ENCODE measurements at places on chromosomes 7 and 10.

DNA sequence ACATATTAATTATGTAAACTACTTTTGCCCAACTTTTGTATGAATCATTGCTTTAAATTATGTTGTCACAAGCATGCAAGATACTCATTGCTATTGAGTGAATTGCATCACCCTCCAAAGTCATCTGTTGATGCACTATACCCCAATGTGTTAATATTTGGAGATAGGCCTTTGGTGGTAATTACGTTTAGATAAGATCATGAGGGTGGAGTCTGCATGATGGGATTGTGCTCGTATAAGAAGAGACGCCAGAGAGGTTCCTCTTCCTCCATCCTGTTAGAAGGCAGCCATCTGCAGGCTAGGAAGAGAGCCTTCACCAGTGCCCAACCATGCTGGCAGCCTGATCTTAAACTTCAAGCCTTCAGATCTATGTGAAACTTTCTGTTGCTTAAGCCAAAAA, 95.3 kb upstream of the MAGI2 start:
- DNase-seq, result peak; percentile 7

DNA sequence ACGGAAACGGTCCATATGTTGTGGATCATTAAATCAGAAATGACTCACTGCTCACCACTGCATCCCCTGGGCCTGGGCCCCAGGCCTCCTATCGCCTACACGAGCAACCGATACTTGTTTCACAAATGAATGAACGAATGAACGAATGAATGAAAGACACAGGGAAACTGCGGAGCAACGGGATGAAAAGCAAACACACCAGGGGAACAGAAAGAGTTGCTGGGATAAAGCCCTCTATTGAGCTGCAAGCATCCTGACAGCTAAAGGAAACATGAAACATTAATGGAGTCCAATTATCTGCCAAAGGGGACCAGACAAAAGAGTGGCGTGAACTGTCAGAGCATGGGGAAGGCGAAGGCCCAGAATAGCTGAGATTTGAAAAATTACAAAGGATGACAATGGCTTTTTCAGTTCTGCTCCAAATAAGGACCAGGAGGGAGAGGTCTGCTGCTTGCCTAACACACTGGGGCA, 92.1 kb downstream of the GRB10 start:
- peak; percentile 79 for DNase-seq

DNA sequence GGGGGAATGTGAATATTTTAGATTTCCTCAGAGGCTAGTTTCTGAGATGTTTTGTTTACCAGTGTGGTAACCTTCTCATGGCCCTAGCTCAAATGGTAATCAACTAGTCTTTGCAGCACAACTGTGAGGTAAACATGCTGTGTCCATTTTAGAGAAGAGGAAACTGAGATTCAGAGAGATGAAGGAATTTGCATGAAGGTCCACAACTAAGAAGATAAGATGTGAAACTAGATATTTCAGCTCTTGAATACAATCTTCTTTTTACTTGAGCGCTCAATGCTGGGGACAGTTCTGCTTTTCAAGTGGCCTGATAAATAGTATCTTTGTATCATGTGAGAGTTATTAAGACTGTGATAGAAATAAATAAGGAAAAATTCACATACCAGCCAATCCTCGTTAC, 245.4 kb downstream of the AUTS2 start:
- no peak for DNase-seq

- DNase-seq, result no peak
Measured at GRCh38 chr10:96417441-96417840, 58.6 kb upstream of the OPALIN start.

GRCh38 chr7:20958572-20958971, 171.9 kb upstream of the SP8 start:
- no peak for DNase-seq

Measured in putamen (tissue), 1 donor.